CD4-positive, alpha-beta T cell treated with Interleukin-4 for 4 hours (primary cell): ENCODE measurements at places on chromosomes 4 and X.

- DNase-seq, result no peak
Observed at GRCh38 chrX:152733261-152733975, at the start of the genes CSAG1 and MAGEA12. Gene CSAG1 (minus strand): TSS chrX:152733721. CDS start chrX:152732460, 1,261 bp downstream. Gene MAGEA12 (plus strand): TSS chrX:152733757. CDS start chrX:152736162, 2,405 bp downstream.

- DNase-seq, result no peak
Observed at GRCh38 chrX:150197388-150197787, 165.7 kb upstream of the MAMLD1 start.

GRCh38 chr4:123516576-123516975, 120.0 kb downstream of the SPRY1 start:
- no peak for DNase-seq

GRCh38 chr4:108107729-108108382, 60.9 kb downstream of the LEF1 start:
- DNase-seq, result peak; percentile 88

- DNase-seq, result no peak
Observed at GRCh38 chr4:3111461-3111860, 37.0 kb downstream of the HTT start.

DNA sequence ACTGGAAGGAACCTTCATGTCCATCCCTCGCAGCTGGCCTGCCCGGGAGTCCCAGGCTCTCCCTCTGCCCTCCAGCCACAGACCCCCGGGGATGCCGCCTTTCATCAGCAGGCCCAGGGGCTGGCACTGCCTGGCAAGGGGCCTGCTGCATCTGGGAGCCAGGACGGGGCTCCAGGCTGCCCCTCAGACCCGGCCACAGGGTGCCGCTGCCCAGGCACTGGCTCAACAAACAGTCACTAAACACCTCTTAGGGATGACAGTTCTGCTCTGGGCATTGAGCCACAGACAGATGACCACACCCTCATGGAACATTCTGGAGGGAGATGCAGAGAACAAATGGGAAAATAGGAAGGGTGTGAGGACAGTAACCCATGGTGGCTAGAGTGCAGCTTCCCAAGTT, 109.3 kb downstream of the HMX1 start:
- DNase-seq, result no peak

GRCh38 chr4:24248674-24249630, 335.4 kb downstream of the DHX15 start:
- DNase-seq, result no peak

DNA sequence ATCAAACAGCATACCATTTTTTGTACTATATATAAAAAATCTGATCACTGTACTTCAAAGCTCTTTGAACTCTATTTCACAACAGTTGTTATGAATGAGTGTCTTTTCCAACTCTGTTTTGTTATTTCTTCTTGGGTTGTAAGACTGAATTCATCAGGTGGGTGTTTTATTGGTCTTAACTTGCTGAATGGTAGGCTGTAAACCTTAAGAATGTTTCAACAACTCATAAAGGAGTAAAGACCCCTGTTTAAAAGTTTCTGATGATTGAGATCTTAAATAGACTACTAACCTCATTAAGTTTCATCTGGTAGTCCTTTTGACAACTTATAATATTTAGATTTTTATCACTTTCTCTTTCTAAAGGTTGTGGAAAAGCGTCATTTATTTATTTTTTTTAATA, 18.4 kb upstream of the STAG2 start:
- no peak for DNase-seq

DNA sequence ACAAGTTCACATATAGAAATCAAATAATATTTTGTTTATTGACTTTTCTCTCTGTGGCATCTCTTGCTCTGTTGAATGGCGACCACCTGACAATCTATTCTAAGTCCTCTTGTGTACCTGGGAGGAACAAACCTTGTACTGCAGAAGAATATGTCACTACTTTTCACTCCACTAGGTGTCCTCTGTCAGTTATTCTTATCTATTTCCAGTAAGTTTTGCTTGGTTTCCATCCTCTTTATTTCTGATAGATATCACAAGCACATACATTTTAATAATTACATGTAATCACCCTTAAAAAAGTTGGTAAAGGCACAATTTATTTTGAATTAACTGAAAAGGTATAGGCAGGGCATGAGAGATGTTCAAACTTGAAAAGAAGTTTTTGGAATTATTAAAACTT, 238.4 kb downstream of the SNCA start:
- DNase-seq, result no peak

- no peak for DNase-seq
Observed at GRCh38 chr4:147542229-147542990, 61.5 kb downstream of the EDNRA start.
